ENCODE measurements at places on chromosomes 5 and 9.

DNA sequence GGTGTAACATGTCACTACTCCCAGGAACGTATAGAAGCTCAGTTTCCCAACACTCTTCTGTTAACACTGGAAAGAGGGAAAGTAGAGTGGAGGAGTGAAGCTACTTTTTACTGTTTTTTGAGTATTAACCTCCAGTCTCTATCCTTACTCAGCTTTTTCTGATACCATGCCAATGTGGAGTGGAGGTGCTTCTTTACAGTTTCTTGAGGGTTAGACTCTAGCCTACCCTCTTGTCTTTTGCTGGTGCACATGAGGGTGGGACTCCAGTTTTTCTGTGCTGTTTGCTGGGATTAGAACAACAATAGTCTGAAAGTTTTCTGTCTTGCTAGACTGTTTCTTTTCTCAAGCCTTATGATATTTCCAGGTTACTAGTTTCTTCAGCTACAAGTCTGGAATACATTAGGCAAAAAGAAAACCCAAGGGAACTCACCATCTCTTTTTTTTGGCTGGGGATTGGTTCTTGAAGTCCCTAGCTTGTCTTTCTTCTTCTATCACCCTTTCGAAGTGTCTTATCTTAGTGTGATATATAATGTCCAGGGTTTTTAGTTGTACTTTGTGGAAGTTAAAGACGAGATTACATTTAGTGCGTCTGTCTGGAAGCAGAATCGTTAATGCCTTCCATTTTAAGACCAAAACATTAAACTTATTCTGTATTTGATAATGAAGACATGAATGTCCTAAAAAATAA is 35.9 kb downstream of the PRR16 start:
- DNase-seq: no peak

DNA sequence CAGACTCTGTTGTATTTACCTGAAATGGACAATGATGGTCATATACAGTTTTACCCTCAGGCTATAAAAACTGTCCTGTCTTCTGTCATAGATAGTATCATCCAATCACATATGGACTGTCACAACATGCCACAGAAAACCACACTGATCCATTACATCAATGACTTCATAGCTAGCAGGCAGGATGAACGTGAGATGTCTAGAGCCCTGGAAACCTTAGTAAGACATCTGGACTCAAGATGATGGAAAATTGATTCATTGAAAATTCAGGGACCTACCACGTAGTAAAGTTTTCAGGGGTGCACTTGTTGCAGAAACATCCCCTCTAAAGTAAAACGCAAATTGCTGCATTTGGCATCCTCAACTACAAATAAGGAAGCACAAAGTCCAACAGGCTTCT is 284.4 kb upstream of the RGMB start:
- no peak for DNase-seq

GRCh38 chr5:131610198-131611063 is 24.6 kb downstream of the RAPGEF6 start:
- DNase-seq: no peak

DNA sequence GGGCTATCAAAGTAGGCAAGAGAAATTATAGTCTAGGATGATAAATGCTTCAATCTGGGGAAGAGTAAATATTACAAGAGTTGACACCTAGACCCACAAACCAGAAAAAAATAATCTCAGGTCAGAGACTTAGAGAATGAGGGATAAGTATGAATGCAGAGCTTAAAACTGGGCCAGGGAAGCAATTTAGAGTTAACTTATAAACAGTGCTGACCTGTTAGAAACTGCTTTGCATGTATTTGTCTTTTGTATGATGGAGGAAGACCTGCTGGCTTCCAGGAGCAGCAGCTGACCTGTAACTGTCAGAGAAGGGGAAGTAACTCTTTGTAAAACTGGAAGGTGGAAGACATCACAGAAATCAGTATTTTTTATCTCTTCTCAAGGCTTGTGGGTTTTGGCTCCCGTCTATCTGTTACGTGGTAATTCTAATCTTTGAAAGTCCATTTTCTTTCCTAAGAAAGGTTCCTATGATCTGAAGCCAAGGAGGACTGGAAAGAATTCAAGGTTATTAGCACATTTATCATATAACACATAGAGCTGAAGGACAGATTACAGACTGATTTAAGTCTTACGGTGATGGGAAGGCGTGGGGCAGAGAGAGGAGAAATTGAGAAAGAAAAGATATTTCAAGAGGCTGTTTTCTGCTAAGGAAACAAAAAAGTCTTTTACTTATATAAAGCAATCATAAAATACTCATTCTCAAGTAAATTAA is 114.7 kb upstream of the ADAMTS19 start:
- no peak for DNase-seq

DNA sequence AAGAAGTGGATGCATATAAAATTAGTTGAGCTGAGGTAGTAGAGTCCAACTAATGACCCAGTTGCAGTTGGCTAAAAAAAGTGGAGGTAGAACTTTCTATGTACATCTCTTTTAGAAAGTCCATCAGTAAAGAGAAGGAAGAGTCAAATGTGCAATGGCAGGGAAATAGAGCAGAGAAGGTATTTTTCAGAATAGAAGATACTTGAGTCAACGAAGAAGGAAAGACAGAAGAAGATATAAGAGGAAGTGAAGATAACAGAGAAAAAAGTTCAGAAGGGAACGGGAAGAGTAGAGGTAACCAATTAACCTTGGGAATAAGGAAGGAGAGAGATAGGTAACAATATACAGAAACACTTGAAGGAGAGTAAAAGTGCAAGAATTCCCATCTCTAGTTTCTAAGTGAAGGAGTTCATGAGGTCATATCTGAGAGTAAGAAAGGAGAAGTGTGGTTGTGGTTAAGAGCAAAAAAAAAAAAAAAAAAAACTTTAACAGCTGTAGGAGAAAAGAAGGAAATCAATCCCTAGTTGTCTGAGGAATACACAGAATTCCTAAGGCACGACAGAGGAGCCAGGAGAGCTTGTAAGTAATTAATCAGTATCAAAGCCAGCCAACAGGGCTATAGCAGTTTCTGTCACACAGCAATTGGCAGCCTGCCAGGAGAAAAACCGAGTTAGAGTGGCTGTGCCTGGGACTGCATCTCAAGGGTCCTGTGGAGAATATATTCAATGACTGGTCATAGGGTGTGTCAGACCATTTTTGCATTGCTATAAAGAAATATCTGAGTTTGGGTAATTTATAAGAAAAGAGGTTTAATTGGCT is 61.0 kb downstream of the ARL15 start:
- DNase-seq: no peak

DNA sequence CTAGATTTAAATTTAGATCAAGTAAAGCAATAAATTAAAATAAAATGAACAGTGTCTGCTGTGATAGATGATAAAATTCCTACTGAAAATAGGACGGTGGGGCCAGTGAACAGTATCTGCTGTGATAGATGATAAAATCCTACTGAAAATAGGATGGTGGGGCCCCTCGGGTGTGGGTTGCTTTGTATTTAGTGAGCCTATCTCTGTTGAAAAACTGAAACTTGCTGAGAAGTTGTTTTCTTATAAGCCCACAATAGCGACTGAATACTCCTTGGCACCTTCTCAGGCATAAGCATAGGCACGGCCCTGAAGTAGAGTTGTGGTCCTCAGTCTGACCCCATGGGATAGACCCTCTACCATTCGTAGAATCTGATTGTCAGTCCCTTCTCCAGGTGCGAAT is 5.7 kb downstream of the SDHA start:
- no peak for DNase-seq

- DNase-seq: no peak
Observed at GRCh38 chr5:13917061-13917460, 27.4 kb downstream of the DNAH5 start.

- no peak for DNase-seq
Observed at GRCh38 chr9:69677931-69678330, 5.8 kb upstream of the APBA1 start.

DNA sequence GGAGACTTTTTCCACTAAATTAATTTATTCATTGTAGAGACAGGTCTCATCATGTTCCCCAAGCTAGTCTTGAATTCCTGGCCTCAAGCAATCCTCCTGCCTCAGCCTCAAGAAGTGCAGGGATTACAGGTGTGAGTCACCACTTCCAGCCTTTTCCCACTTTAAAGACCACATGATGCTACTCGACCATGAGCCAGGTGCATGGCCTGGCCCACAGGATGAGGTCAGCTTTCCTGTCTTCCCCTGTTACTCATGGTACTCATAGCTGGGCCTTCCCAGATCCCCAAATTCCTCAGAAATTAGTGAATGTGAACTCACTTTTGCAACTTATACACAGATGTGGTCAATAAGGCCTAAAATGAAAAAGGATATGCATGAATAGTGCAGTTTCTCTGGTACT is 395.9 kb downstream of the SEMA5A start:
- DNase-seq: no peak

- DNase-seq: no peak
Observed at GRCh38 chr9:121625590-121625989, 25.8 kb upstream of the DAB2IP start.

DNA sequence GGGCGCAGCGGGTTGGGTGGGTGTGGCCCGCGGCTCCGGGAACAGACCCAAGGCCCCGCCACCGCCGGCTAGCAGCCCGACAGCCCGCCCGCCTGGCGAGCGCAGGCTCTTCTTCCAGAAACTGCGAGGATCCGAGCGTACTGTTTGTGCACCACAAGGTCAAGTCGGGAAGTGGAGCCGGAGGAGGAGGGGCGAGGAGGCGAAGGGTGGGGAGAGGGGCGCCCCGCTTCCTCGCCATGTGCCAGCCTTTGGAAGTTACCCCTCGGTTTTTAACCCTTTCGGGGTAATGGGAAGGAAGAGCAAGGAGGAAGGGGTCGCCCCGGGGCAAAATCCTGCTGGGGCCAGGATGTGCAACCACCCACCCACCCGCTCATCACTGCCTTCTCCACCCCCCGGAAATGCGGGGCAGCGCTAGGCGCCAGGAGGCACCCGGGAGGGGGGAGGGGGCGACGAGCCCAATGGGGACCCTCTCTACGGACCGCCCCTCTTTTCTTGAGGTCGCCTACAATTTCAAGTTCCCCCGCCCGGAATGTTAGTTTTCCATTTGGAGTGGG is 1.1 kb upstream of the JADE2 start:
- peak; percentile 76 for DNase-seq

GRCh38 chr5:97163360-97163764 is 19.7 kb downstream of the RIOK2 start:
- no peak for DNase-seq

DNA sequence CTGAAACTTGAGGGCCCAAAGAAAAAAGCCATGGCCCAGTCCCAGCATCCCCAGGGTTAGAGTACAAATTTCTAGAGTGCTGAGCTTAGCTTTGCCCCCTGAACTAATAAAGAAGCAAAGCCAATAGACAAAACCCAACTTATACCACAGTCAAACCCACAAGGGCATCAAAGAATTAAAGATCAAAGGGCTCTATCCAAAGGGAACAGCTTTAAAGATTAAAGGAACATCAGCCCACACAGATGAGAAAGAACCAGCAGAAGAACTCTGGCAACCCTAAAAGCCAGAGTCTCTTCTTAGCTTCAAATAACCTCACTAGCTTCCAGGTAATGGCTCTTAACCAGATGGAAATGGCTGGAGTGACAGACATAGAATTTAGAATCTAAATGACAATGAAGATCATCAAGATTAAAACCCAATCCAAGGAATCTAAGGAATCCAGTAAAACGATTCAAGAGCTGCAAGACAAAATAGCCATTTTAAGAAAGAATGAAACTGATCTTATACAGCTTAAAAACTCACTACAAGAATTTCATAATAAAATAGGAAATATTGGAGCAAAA is 93.9 kb downstream of the YIPF5 start:
- no peak for DNase-seq

GRCh38 chr5:150163547-150164059 is 3.0 kb upstream of the CDX1 start:
- peak; percentile 88 for DNase-seq

GRCh38 chr5:9713356-9713755 is 83.2 kb upstream of the TAS2R1 start:
- peak; percentile 69 for DNase-seq

DNA sequence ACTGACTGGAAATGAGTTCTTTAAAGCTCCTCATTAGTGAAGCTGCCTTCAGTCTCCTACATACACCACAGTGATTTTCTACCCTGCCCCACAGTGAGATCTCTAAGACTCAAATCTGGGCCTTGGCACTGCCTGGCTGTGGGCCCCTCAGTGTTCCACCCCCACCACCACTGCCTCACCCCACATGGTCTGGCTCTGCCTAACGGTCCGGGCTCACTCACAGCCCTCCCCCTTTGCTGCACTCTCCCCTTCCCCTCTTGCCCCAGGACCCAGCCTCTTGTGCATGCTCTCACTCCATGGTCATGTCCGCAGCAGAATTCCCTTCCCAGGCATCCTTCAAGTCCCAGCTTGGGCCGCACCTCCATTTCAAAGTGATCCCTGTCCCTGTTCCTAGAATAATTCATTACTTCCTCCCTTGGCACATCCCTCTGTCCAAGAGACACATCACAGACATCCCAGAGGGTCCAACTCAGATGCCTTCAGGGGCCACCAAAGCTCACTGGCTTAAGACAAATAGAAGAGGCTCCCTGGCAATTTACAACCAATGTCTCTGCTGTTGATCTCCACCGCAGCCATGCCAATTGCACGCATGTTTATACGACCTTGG is 56.7 kb downstream of the HRH2 start:
- DNase-seq: no peak

DNA sequence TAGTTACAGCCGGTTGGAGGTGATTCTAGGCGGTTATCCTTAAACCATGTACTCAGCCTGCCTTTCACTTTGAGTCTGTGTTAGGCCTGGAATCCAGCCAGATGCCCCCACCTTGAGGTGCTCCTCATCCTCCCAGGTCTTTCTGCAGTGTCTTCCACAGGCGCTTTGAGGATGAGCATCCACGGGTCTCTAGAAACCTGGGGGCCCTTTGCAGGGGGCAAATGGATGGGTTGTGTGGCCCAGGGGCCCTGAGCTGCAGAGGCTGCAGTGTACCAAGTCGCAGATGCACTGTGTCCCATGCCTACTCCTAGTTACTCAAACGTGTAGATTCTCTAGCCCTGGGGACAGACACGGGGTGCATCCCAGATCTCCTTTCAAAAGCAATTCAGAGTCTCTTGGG is 242.1 kb upstream of the IRX1 start:
- DNase-seq: no peak

GRCh38 chr5:132760049-132760420 is 12.8 kb downstream of the CCNI2 start:
- no peak for DNase-seq

GRCh38 chr5:179783128-179783527 is 10.7 kb upstream of the LTC4S start:
- no peak for DNase-seq

- no peak for DNase-seq
Observed at GRCh38 chr9:95032580-95033341, 284.7 kb downstream of the FANCC start.

- no peak for DNase-seq
Observed at GRCh38 chr9:117678871-117679270, 25.3 kb upstream of the TLR4 start.

- DNase-seq: no peak
Observed at GRCh38 chr5:29935371-29935770, 1258.1 kb upstream of the CDH6 start.

DNA sequence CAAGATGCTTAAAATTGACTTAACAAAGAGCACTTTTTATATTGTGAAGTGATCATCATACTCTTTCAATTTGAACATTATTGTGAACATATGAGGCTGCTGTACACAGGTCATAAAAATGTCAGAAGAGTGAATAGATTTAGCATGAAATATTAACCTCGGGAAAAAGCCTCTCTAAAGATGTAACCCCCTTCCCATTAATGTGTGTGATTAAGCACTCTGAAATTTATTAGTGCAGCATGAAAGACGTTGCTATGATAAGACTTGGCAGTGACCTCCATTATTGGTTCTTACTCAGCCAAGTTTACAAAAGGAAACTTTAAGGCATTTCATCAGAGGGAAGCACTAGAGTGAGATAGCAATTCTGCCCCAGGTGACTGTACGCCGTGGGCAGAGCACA is 326.5 kb downstream of the NTRK2 start:
- no peak for DNase-seq

Measured in right forelimb (tissue), 1 donor.